ENCODE measurements at places on chromosomes 1 and 21.

GRCh38 chr1:149885339-149886120, 13.8 kb upstream of the BOLA1 start:
- DNase-seq: peak; percentile 56

DNA sequence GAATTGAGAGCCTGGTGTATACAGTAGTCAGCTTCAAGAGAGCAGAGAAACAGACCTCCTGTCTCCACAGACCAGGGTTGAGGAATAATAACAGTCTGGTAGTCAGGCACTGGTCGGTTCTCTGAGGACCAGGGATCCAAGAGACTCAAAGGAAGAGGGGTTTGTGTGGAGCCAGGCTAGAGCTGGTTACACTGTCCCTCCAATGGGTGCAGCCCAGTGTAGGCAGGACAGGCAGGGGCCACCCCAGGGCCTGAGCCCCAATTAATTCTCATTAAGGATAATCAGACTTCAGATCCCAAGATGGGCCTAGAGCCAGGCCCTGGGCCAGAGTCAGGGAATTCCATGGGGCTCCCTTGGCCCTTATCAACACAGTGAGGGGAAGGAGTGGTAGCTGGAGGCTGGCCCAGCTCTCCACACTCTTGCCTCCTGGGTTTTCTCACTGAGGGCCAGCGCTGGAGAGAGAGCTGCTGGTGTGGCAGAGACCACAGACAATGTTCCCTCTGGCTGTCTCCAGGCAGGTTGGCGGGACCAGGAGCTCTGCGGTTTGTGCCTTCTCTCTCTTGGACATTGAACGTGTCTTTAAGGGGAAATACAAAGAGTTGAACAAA, 9.1 kb downstream of the SEMA4A start:
- peak; percentile 76 for DNase-seq

DNA sequence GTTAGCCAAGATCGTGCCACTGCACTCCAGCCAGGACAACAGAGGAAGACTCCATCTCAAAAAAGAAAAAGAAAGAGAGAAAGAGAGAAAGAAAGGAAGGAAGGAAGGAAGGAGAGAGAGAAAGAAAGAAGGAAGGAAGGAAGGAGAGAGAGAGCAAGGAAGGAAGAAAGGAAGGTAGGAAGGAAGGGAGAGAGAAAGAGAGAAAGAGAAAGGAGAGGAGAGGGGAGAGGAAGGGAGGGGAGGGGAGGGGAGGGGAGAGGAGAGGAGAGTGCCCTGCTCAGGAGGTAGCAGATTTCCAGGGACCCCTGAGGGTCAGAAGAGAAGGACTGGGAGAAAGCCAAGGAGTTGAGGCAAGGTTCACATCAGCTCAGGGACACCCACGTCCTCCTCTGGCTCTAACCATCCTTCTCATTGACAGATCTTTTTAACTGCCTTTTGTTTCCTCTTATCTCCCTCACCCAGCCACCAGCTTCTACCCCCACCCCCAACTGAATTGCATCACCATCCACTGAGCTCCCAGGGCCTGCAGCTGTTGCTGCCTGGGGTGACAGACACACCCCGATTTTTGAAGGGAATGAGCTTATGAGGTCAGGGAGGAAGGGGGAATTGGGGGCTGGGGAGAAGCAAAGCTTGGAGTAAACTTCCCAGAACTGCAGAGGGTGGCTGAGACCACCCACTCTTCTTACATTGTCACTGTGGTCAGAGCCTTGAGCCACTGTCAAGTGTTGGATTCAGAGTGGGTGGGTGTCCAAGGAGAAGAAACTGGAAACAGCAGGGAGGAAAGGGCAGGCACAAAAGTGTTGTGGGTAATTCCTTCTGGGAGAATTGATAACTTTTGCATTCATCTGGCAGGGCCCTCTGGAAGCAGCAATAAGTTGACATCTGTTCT, 91.6 kb downstream of the GLUL start:
- DNase-seq: peak; percentile 14

- peak; percentile 41 for DNase-seq
Measured at GRCh38 chr1:185337246-185337645, 20.2 kb upstream of the IVNS1ABP start.

DNA sequence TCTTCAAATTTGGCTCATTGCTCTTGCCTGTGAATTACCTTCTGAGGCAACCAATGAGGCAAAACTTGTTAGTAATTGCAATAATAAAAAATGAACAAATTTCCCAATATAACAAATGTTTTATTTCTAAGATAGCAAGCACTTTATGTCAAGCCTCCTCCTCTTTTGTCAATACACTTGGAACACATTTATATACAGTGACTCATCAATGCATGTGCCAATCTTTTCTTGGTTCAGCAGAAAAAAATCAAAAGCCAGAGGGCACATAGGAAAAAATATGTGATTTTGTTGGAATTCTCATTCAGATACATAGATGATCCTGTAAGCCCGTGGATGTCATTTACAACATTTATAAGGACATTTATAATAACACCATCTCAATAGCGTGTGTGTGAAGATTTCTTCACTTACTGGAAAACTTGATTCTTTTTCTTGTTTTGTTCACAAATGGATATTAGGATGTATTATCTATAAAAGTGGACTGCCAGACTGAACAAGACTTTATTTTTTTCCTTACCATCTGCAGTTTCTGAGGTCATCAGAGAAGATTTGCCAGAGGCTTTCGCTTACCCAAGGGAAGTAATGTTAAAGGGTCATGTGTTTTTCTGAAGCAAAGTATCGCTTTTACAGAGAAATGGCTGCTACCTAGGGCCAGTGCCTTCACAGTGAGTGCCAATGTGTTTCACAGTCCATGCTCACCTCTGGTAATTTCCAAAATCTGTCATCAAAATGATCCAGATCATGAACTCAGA, 645.7 kb upstream of the PTBP2 start:
- no peak for DNase-seq

- no peak for DNase-seq
Measured at GRCh38 chr1:26921126-26921539, 410 bp upstream of the NUDC start.

- DNase-seq: peak; percentile 59
Measured at GRCh38 chr1:15272009-15272781, 25.2 kb downstream of the FHAD1 start.

- DNase-seq: no peak
Measured at GRCh38 chr21:45415188-45415942, 10.4 kb downstream of the COL18A1 start.

GRCh38 chr1:215290018-215290417, 207.5 kb downstream of the KCNK2 start:
- DNase-seq: peak; percentile 6

GRCh38 chr1:30518186-30518585, 205.2 kb downstream of the MATN1 start:
- DNase-seq: no peak

- no peak for DNase-seq
Measured at GRCh38 chr1:41659903-41660302, 175.4 kb upstream of the EDN2 start.

DNA sequence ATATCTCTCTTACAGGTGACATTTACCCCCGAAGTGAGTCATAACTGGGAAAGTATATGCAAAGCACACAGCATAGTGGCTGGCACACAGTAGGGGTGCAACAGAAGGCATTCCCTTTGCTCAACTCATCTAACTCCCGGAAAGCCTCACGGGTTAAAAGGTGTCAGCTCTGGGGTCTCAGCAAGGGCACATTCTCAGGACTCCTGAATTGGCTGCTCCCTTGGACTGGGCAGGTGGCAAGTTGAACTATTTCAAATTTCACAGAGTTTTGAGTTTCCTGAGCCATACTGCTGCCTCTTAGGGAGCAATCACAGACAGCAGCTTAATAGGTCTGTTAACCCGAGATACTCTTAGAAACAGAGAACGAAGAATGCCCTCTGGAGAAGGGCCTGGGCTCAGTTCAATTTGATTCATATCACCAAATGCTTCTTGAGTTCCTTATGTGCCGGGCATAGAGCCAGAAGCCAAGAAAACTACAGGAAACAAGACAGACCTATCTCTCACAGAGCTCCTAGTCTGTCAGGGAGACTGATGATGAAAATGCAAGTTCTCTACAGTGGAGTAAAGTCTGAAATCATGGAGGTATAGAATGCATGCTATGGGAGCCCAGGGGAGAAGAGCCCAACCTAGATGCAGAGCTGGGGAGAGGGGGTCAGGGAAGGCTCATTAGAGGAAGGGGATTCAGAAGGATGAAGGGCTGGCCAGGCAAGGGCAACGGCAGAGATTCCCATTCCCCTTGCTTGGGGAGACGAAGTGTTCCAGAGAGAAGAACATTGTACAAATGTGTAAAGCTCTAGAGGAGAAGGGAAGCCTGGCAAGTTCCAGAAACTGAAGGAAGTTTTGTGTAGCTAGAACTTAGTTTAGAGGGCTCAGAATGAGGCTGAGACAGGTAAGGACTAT, 143.9 kb upstream of the HMGB4 start:
- no peak for DNase-seq

DNA sequence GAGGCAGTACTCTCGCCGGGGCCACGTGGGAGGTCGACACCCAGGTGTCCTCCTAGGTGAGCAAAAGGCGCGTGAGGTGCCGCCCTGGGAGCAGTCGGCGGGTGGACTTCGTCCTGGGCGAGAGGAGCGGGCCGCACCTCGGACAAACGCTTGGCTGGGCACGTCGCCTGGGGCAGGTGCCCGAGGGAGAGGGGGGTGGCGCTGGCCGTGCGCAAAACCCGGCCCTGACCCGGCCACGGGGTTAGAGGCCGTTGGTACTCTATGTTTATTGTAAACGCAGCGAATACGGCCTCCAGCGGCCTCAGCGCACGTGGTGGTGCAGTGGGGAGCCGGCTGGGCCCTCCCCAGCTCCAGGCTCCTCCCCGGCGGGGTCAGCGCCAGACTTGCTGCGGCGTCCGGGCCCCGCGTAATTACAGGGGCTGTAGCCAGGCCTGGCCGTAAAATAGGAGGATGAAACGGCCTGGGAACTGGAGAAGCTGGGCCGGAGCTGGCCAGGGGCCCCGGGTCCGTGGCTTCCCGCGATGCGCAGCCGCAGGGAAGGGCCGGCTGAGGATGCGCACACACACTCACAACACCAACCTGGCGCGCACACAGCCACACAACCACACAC, 1.6 kb upstream of the EFNA1 start:
- no peak for DNase-seq

GRCh38 chr1:215458562-215458961, 108.5 kb upstream of the KCTD3 start:
- DNase-seq: no peak

DNA sequence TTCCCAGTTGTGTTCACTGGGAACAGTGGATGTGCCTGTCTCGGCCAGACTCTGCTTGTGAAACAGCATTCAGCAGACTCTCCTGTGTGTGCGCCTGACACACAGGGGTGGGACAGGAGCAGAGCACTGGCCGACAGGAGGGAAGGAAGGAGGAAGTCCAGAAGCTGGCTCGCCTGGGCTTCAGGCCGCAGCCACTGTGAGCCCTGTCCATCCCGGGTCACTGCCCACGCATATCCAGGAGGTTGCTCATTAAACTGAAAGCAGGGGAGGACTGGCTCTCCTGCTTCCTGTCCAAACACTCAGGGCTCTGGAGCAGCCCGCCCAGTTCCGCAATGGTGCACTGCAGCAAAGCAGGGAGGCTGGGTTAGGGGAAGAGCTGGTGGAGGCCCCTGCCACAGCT, 218.7 kb upstream of the VAMP3 start:
- peak; percentile 97 for DNase-seq

DNA sequence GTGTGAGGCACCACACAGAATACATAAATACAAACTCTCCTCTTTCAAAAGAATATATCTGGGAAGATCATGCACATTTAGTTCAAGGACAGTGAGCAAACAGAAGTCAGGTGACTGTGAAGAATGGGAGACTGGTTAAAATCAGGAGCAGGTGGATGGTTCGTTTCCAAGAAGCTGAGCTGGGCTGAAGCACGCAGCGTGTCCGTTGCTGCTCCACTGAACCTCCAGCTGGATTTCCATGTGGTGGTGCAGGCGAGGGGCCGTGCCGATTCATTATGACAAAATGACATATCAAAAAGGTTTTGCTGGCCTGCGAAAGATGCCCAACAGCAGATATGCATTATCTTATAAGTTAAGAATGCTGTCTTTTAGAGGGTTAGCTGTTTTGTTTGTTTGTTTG, 66.0 kb downstream of the OLIG1 start:
- no peak for DNase-seq

- DNase-seq: no peak
Measured at GRCh38 chr1:186289943-186290545, 85.0 kb downstream of the TPR start.

Measured in NCI-H226 (cell line).